ENCODE measurements at places on chromosomes 16 and 17.

GRCh38 chr17:55314061-55314783, 49.5 kb downstream of the HLF start:
- DNase-seq = no peak

- no peak for DNase-seq
These were observed 9.0 kb downstream of the KCTD13 start for GRCh38 chr16:29916979-29917378.

DNA sequence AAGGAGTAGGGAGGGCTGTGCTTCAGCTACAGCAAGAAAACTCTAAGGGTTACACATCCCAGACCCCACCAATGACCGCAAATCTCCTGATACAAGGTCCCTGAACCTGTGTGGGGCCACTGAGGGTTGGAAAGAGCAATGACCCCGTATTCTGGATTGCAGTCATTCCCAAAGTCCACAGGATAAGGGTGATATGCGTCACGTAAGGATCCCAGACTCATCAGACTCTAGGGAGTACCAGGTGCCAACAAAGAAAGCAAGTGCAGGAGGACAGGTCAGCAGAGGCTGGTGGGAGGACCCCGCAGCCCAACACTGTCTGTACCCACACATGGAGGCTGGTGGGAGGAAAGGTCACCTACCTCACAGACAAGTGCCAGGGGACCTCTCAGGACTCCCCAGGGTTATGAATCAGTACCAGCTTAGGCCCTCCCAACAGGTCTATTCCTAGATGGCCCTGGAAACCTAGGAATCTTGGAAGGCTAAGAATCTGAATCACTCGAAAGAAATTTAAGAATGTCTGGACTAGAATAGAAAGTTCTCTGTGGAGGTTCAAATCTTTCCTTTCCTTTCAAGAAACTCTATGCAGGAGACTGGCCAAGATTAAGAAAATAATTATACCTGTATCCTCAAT, 16.2 kb downstream of the PITPNA start:
- no peak for DNase-seq

- no peak for DNase-seq
These were observed 250.7 kb downstream of the HS3ST3A1 start for GRCh38 chr17:13351046-13351445.

DNA sequence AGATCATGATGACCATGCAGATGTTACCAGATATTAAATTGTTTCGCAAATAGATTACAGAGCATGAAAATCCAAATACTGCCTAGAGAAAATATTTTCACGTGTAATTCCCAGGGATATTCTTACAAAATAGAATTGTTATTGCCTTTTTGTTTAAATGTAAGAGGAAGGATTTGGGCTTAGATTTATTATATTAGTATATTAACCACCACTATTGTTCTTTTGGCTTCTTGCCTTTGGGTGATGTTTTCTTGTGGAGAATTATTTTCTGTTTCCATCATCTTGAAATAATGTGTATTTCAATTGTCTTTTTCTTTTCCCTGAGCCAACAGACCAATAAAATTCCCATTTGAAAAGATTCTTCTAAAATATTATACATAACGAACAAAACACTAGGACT, 109.7 kb upstream of the NUDT7 start:
- no peak for DNase-seq

DNA sequence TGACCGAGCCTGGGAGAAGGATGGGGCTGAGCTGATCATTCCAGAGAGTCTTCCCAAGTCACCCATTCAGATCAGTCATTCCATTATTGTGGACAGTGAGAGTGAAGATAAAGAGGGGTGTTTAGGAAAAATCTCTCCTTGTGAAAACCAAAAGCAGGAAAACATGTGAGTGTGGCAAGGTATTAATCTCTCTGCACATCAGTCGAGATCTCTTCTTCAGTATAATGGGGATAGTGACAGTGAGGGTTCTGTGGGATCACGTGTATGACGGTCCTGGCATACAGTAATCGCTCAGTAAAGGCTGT, 35.4 kb downstream of the CHD9 start:
- DNase-seq = peak; percentile 68

DNA sequence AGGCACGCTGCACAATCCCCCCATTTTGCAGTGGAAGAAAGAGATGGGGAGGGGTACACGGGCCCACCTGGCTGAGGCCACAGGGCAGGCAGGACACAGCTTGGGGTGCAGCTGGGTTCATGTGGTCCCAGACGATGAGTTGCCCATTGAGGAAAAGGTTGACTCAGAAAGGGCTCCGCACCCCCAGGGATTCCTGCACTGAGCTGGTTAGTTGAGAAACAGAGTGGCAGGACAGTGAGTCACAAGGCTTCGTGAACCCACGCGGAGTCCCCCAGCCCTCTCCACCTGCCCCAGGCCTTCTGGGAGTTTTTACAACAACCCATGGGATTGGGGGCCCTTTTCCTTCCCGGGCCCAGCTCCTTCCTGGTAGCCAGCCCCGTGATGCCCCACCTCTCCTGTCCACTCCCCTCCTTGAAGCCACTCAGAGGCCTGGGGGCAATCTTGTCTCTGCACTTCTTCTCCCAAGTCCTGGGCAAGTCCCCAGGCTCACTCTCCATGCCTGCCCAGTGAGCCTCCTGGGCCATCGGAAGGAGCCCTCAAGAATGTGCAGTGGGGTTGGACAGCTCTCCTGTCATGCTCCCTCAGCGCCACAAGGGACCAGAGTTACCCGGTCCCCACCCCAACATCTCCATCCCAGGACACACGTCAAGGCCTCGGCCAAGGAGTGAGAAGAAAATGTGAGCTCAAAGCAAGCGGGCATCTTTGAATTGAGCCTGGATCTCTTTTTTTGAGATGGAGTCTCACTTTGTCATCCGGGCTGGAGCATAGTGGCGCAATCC, 251.2 kb downstream of the PARN start:
- DNase-seq = no peak

DNA sequence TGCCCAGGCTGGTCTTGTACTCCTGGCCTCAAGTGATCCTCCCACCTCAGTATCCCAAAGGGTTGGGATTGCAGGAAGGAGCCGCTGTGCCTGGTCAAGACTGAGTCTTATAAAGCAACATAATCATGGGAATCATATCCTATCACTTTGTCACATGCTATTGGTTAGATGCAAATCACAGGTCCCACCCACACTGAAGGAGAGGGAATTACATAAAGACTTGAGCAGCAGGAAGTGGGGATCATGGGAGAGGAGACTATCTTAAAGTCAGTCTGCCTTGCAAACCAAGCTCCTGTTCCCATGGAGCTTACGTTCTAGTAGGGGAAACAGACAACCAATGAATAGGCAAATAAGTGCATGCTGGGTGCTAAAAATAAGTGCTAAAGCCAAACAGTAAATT, 28.3 kb upstream of the TENT4B start:
- no peak for DNase-seq

GRCh38 chr16:61836804-61837393, 199.3 kb downstream of the CDH8 start:
- DNase-seq = no peak

DNA sequence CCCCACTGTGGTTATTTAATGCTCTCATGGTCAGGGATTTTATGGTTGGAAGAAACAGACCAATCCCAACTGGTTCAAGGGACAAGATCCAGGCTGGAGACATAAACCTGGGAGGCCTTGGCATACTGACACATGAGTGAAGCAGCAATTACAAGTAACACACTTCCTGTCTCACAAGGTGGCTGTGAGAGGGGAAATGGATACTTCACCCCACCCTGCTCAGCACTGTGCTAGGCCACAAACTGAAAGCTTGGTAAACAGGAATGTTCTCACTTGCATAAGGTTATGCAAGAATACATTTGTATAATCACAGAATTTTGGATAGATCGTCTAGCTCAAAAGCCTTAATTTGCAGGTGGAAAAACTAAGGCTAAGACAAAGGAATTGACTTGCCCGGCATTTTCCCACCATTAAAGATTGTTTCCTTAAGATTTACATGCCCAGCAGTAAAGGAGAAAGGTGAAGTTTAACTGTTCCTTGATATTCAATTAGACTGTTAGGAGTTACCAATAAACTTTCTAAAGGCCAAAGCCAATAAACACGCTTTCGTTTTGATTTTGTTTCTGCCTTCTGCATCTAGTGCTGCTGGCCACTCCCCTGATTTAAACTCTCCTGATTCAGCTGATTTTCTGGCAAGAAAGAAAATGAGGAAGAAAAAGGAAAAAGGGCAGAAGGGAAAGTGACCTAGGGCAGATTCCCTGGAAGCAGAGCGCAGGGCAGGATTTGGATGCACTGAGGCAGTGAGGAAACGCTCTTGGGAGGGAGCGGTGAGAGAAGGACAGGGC, 215.6 kb upstream of the CDH5 start:
- DNase-seq = no peak

- no peak for DNase-seq
These were observed at the start of gene AKTIP for GRCh38 chr16:53502331-53503269. Gene AKTIP (minus strand): TSS chr16:53503209. CDS start chr16:53500259, 2,950 bp downstream.

DNA sequence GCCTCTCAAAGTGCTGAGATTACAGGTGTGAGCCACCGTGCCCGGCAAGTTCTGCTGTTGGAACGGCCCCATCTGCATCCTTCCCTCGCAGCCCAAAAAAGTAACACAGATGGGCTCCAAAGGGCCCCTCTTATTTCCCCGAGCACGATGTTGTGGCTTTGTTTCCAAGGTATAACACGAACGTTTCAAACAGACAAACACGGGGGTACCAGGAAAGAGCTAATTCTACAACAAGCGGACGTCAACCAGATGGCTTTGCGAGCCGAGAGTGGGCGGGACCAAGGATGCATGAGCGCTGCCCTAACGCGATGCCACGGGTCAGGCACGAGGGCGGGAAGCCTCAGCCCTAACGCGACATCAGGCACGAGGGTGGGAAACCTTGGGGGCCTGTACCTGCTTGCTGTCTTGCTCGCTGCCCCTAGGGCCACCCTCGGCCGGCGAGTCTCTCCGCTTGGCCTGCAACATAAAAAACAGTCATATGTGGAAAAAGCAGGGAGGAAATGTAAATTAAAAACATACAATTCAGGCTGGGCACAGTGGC, 24.2 kb downstream of the UNKL start:
- no peak for DNase-seq

DNA sequence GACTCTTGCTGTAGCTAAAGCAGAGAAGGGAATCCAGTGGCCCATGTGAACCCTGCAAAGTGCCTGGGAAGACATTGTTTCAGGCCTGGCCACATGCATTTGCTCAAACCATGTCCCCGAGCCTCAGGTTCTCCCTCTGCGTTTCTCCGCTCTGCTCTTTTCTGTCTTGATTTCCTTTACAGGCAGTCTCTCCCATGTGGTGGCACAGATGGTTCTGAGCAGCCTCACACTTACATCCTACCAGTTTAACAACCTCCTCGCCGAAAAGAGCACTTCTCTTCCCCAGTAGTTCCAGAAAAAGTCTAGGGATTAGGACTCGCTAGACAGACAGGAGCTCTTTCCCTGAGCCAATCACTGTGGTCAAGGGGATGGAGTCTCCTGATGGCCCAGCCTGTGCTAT, 28.3 kb upstream of the MYH10 start:
- no peak for DNase-seq

- DNase-seq = no peak
These were observed 42.7 kb upstream of the ZNHIT3 start for GRCh38 chr17:36443777-36444176.

- no peak for DNase-seq
These were observed at the start of gene PRSS33 for GRCh38 chr16:2787406-2787805. Gene PRSS33 (minus strand): TSS chr16:2787560. CDS start chr16:2786547, 1,013 bp downstream.

- DNase-seq = no peak
These were observed 33.2 kb upstream of the USP7 start for GRCh38 chr16:8996891-8997290.

DNA sequence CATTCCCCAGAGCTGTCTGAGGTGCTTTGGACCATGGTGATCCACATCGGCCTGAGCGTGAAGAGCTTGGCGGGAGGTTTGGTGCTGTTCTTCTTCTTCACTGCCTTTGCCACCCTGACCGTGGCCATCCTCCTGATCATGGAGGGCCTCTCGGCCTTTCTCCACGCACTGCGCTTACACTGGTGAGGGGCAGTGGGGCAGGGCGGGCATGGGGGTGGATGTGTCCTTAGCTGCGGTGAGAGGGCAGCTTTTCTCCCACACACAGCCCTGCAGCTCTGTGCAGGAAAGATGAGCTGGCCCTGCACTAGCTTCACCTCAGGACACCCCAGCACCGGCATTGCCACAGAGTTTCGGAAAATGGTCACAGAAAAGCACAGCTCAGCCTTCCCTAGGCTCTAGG, 21.8 kb upstream of the NAGLU start:
- no peak for DNase-seq

GRCh38 chr17:80724775-80725266, 180.2 kb downstream of the RPTOR start:
- no peak for DNase-seq

DNA sequence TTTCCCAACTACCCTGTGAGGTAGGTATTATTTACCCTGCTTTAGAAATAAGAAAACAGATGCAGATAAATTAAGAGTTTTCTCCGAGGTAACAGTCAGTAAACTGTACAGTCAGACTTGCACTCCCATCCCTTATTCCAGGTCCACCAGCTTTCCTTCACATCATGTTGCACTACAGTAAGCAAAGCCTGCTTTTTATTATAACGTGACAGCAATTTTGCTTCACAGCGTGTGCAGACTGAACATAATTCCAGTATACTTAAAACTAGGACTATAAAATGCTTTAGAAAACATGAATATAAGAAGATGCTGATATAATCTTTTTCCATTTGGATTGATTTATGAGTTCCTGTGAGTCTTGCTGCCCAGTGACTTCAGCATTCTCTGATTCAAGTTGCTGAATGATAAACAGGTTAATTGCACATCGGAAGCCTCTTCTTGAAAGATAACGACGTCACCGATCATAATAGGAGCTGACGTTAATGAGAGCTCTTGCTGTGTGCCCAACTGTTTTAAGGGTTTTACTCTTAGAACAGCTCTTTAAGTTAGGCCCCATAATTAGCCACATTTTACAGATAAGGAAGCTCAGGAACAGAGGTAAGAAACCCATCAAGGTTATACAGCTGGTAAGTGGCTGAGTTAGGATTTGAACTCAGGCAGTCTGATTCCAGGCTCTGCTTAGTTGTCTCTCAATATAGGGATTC, 1.4 kb downstream of the LIG3 start:
- peak; percentile 16 for DNase-seq

DNA sequence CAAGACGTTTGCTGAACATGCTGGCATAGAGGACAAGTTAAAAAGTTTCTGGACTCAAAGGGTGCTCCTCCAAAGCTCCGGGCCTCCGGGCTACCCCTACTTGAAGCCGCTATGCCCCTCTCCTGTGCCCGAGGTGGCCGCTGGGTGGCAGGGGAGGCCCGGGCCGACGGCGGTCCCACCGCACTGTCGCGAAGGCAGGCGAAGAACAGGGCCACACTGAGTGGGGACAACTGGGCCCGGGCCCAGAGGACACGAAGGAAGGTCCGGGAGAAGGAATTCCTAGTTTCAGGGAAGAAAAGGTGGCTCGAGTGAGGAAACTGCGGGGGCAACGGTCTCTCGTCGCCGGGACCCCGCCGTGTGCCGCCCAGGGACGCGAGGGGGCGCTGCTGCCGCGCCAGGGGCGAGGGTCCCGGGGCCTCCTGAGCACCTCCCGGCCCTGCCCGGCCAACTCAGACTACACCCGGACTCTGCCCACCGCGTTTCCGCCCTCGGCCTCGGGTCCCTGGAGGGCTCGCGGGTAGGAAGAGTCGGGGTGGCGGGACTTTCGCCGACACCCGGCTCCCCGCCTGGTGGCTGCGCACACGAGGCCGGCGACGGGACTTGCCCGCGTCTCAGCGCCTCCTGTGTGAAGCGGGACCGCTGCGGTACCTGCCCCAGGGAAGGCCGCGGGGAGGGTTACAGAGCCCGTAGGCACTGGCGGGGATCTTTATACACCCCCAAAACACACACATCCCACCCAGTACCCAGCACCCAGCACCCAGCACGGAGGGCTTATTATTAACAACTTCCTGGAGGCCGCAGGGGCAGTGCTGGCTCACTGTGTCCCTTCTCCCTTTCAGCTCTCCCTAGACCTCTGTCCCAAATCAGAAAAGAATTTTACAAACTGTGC, 772 bp upstream of the CHCT1 start:
- peak; percentile 32 for DNase-seq

All from NCI-H1092 treated with DMSO at 0.1 percent for 48 hours (cell line).